Activated CD4-positive, alpha-beta T cell treated with anti-CD3 and anti-CD28 coated beads for 4 hours (primary cell): ENCODE measurements at places on chromosomes 6 and 20.

- no peak for DNase-seq
Measured at GRCh38 chr6:25899123-25899522, 25.1 kb upstream of the SLC17A3 start.

DNA sequence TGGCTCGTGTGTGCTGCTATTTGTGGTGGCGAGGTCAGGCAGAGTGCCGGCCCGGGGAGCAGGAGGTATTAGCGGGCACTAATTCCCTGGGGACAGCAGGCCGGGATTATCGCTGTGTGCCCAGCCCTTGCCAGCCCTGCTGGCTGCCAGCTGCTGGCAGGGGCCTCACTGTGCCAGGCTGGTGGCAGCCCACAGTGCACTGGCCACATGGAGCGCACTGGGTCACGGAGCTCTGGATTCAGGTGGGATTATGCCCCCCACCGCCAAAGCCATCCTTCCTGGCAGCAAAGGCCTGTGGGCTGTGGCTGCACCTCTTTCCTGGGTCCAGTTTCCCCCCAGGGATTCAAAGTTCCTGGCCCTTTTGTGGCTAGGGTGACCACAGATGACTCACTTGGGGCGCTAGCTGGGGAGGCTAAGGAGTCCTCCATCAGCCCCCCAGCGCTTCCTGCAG is 59.7 kb downstream of the YTHDF1 start:
- DNase-seq, result no peak

- no peak for DNase-seq
Measured at GRCh38 chr6:127854009-127854408, 46.8 kb downstream of the THEMIS start.

DNA sequence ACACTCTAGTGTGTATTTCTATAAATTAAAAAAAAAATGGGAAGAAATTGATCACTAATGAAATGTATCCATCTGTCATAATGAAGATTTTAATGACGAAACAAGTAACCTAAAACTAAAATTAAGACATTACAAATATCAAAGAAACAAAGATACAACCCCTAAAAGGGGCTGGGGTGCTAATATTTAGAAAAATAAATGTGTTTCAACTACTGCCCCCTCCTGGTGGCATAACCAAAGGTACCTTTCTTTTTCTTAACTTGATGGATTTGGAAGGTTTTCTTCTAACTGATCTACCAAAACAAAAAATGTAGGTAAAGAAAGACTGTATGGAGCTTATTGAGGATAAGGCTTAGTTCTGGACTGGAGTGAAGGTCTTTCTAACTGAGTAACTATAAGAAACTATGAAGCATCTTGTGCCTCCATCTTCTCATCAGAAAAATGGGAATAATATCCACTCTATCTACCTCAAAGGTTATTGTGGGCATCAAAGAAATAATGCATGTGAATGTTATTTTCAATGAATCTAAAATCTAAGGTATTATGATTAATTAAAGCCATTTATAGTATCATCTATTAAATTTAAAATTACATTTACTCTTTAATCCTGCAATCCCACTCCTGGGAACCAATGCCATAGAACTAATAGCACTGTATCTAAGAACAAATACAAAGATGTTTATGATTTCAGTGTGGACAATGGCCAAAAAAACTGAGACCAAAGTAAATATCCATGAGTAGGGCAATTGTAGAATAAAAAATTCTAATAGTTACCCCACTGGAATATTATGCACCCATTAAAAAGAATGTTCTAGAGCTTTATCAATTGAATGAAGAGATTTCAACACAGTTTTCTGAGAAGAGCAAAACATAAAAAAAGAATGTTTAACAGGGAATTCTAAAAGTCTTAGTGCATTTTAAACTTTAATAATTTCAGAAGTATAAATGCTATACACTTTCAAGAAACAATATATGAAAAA is 117.2 kb downstream of the BACH2 start:
- peak; percentile 35 for DNase-seq

GRCh38 chr6:36728289-36729160 is 30.9 kb downstream of the RAB44 start:
- DNase-seq, result no peak

DNA sequence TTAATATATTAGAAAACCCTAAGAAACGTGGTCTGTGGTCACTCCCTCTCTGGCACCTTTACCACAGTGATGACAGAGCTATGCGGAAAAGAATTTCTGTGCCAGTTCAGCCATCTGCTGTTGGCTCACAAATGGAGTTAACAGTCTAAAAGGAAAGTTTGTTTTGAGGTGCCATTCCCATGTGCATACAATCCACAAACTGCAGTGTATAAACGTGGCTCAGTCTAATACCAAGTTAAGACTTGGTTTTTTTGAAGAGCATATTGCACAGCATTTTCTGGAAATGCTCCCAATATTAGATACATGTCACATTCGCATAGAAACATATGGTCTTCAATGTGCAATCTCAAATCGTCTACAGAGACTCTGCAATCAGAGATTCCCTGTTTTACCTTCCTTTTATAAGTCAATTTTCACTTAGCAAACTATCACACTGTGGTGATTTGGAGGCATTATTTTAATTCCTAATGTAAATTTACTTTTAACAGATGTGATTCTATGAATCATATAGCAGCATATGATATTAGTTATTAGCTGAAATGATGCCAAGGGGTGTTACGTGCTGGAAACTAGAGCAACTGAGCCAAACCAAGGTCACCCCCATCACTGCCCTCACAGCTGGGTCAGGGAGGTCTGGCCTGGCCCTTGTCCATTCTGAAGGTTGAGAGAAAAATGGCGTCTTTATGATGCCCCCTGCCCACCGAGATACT is 383.5 kb downstream of the PRKN start:
- no peak for DNase-seq

- DNase-seq, result no peak
Measured at GRCh38 chr6:37332894-37333293, 20.9 kb upstream of the RNF8 start.
